Colonic mucosa (tissue), 4 donors: ENCODE measurements at places on chromosomes 12 and 14.

GRCh38 chr14:23544511-23545447 is 6.8 kb downstream of the ZFHX2 start:
- DNase-seq, result peak; percentile 52

- no peak for DNase-seq
These were observed 761.6 kb downstream of the BCL11B start for GRCh38 chr14:98510392-98510791.

- no peak for DNase-seq
These were observed 48.5 kb downstream of the TBK1 start for GRCh38 chr12:64500394-64500793.

DNA sequence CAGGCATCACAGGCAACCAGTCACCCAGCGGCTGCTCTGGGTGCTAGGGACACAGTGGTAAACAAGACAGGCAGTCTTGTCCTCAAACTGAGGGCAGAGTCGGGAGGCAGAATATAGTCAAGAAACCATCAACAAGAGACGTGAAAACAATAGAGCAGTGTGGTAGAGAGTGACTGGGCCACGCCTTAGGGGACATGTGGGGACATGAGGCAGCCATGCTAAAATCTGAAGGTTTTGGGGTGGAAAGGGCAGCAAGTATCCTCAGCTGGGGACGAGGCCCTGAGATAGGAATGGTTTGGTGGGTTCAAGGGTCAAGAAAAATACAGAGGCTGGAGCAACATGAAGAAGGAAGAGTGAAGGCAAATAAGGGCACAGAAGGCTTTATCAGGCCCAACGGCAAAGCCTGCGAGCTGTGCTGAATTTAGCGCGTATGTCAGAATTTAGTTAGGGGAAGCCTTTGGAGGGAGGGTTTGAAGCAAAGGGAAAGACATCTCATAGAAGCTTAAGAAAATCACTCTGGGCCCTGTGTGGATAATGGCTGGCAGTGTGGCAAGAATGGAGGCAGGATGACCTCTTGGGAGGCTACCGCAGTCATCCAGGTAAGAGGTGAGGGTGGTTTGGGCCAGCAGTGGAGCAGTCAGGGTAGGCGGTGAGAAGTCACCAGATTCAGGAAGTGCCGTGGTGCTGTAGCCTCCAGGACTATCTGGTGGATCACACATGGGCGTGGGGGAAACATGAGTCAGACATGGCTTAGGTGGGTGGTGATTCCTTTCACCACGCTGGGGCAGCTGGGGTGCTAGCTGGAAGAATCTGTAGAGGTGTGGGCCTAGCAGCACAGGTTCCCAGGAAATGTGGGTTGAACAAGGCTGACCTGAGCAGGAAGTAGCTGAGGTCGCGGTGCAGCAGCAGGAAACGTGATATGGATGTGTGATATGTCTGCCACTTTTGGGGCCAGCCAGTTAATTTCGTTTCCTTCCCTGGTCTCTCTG is 3.0 kb downstream of the EVL start:
- DNase-seq, result peak; percentile 34

GRCh38 chr12:2751230-2751629 is 43.5 kb upstream of the FKBP4 start:
- no peak for DNase-seq

DNA sequence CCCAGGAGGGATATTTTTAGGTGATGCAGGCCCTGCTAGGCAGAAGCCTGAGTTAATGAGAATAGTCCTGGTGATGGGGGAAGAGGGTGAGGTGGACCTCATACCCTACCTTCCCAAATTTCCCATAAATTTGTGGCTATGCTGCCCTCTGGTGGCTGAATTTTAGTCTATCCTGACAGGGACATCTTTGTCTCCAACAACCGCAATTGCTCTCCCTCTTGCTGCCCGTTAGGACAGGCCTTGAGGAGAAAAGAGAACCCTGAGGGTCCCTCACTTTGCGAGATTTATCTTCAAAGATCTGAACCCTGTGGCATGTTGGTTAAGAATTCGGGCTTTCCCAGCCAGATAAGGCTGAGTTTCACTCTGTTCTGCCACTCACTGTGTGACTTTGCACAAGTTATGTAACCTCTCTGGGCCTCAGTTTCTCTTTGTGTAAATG is 9.8 kb upstream of the ZNF385A start:
- peak; percentile 76 for DNase-seq
